ENCODE measurements at places on chromosomes 13 and 19.

DNA sequence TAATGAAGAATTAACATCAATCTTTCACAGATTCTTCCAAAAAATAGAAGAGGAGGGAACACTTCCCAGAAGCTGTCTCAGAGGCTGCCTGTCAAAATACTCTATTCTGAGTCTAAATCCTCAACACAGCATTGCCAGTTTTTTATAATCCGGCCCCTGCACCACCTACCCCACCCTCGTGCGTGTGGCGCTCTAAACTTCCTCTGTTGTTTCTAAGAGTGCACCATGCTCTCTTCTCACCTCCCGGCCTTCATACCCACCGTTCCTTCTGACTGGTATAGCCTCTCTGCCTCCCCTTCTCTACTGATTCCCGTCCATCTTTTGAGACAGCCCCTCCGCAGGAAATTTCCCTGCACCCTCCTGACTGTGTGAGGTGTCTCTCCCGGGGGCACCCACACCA, 136.8 kb downstream of the KATNAL1 start:
- no peak for DNase-seq

GRCh38 chr19:4347521-4347920, 4.2 kb downstream of the MPND start:
- no peak for DNase-seq

DNA sequence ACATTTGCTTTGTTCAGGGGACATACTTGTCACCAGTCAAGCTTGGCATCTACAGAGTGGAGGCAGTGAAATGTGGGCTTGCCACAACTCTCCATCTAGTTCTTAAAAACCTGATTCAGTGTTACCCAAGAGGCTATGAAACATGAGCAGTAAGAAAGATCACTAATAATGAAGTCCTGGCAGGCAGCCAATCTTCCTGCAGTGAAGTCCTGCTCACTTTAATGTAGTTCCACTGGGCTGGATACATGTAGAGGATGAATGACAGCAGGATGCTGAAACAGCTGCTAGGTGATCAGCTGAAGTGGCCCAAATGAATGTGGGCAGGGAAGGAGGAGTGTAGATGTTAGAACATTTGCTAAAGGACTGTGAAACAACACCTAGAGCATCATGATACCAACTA, 1213.1 kb downstream of the OLFM4 start:
- no peak for DNase-seq

GRCh38 chr19:48795685-48796070, 15.2 kb downstream of the BCAT2 start:
- DNase-seq = no peak

DNA sequence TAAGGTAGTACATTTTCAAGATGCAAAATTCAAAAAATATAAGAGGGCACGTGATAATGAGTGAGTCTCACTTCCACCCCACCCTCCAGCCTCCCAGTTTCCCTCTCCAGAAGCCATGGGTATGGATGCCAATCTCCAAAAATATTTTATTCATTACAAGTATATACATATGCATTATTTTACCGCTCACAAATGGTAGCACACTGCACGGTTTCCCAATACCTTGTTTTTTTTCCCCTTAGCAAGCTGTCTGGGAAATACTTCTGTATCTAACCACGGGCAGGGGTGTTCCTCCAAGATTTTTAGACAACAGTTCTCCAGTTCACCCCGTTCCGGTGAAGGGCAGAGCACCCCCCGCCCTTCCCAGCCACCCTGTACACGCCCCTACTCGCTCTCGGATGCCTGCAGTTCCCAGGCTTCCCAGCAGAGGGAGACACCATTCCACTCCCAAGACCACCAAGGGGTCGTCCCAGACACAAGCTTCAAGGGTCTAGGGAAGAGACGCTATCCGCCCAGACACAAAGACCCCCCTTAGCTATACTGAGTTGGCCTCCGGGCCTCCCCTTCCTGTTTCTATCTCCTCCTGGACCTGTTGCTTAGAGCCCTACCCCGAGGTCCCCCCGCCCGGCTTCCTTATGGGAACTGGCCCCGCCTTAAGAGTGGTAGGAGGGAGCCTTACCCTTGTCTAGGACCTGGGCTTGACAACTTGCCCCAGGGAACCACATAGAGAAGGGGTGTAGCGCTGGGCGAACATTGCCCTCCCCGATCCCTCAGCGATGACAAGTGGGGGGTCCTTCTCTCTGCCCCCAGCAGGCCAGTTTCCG, 1.1 kb upstream of the FXYD3 start:
- peak; percentile 80 for DNase-seq

GRCh38 chr13:21071015-21071414, 9.6 kb upstream of the LATS2 start:
- DNase-seq = no peak

- no peak for DNase-seq
Measured at GRCh38 chr19:49549045-49549444, 21.2 kb downstream of the RCN3 start.

DNA sequence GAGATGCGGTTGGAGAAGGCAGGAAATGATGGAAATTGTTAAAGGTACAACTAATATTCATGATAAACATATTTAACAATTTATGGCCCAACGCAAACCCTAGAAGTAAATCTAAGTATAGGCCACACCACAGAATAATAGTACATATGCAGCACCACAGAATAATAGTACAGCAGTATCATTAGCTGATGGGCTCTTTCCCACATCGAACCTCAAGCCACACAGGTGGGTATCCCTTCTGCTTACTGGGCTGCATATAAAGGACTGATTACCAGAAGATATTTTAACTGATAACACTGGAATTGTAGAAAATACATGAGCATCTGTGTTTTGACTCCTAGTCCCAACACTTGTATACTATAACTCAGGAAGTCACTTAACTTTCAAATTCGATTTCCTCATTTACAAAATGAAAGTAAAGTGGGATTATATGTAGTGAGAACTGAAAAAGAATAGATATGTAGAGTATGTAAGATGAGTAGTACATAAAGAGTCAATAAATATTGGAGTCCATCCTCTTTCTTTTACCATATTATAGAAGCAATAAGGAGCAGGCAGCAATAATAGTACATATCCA, 91.5 kb downstream of the TSC22D1 start:
- DNase-seq = no peak

DNA sequence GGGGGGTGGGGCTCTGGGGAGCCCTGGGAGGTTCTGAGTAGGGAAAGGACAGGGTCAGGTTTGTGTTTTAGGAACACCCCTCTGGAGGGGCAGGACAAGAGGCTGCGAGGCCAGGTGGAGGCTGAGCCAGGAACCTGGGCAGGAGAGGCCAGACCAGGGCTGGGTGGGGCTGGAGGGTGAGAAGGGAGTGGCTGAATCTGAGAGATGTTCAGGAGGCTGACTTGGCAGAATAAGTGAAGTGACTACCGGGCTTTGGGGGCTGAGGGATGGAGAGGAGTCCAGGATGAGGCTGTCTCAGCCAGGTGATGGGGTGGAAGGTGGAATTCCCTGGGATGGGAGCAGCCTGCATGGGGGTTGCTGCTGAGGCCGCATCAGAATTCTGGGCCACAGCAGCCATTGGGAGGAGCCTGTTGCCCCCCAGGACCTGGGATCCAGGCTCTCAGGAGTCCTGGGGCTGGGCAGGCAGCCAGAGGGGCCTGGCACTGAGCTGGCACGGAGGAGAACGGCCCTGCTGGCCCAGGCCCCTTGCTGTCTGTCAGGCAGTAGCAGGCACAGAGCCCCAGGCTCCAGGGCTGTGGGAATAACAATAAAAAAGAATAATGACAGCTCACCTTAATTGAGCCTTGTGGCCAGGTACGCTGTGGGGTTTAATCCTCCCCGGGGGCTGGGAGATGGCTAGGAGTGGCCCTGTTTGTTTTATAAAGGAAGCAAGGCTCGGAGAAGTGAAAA, 3.3 kb downstream of the PPP5C start:
- DNase-seq = no peak

- no peak for DNase-seq
Measured at GRCh38 chr19:38089440-38089839, 134.6 kb downstream of the DPF1 start.

DNA sequence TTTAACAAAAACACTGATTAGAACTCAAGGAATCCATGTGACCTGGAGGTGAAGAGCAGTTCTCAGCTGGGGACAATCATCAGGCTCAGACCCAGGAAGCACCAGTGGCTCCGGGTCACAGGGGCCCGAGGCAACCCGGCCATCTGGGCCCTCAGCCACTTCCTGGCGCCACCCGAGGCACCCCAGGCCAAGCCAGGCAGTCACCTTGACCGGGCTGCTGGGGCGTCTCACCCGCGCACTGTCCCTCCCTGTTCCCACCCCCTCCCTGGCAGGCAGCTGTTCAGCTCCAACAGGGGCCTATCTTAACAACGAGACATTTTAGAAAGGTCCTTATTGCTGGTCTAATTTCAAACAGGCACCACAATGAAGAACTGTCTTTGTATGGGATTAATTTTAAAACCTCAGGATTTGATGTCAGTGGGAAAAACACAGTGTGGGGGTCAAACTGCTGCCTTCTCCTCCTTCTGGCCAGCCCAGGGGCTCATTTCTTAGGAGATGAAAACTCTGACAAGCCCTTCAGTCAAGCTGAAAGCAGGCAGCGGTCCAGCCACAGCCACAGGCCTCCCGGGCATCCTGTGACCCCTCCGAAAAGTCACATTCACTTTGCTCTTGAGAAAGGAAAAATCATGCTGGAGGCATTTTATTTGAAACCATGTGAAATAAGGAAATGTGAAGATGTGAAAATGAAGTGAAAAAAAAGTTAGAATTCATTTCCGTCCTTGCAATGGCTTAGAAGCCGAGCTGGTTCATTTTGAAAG, 83.3 kb downstream of the KCTD15 start:
- DNase-seq = no peak

DNA sequence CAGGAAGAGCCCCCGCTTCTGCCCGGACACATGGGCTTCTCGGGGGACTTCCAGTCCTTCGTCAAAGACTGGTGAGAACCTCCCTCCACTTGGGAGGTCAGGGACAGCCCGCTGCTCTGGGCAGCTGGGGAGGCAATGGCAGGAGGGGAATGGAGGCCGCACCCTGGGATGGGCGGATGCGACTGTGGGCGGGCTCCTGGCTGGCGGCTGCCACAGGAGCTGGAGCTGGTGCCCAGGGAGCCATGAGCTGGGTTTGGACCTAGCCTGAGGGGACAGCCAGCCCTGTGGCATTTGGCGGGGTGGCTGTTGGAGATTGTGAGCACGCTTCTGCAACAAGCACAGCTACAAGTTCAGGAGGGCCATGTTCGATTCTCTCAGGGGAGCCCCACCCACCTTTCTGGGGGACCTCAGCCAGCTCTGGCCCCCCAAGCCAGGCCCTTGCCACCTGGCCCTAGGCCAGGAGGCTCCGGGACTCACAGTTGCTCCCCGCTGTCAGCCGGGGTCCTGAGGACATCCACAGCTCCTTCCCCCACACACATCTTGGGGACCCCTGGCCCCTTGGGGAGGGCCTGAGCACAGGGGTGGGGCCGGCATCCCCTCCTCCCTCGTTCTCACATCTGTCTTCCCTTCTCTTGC, 3.0 kb upstream of the TGFBR3L start:
- no peak for DNase-seq

DNA sequence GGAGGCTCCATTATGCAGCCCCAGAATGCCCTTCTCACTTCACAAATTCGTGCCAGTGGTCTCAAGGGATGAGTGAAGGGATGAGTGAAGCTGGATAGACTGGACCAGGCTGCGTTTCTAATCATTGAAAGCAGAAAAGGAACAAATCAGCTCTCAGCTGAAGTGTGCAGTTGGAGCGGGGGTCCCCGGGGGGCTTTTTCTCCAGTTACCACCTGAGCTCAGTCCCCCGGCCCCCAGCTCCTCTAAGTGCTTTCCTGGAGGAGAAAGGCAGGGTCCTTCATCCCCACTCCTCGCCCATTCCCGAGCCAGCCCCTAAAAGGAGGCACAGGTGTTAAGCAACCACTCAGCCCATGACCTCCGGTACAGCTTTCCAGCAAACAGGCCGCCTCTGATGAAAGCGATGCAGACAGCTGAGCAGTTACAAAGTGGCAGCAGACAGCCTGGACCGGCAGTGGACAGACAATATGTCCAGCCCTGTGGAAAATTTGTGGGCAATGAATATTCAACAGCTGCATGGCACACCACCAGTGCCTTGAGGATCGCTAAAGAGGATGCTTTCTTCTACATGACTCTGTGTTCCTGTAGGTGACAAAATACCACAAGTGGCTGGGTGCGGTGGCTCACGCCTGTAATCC, 110.7 kb upstream of the UBL3 start:
- DNase-seq = no peak

DNA sequence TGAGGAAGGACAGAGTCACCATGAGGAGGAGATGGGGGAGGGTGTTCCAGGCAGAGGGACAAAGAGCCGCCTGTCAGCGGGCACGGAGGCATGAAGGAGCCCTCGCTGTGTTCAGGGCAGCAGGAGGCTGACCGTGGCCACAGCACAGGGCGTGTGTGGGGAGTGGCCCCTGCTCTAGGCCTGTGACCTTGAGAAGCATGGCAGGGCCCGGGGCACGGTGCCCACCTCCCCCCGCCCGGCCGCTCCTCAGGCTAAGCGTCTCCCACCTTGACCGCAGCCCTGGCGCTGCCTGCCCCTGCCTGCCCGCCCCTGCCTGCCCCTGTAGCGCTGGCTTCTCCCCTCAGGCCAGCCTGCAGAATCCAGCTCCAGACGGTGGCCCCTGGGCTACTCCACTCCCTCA, 11.6 kb downstream of the MAP2K2 start:
- DNase-seq = no peak

- DNase-seq = peak; percentile 9
Measured at GRCh38 chr13:103676329-103676728, 610.1 kb upstream of the SLC10A2 start.
